ENCODE measurements at places on chromosomes 6 and 20.

- no peak for DNase-seq
- no peaks in the 10 kb centered on the region for H3K36me3 ChIP-seq
- H3K4me3 ChIP-seq, result no peak overlapping the region
- H3K27me3 ChIP-seq, result no peaks in the 10 kb centered on the region
Observed at GRCh38 chr6:135540207-135540840, 42.8 kb upstream of the AHI1 start.

DNA sequence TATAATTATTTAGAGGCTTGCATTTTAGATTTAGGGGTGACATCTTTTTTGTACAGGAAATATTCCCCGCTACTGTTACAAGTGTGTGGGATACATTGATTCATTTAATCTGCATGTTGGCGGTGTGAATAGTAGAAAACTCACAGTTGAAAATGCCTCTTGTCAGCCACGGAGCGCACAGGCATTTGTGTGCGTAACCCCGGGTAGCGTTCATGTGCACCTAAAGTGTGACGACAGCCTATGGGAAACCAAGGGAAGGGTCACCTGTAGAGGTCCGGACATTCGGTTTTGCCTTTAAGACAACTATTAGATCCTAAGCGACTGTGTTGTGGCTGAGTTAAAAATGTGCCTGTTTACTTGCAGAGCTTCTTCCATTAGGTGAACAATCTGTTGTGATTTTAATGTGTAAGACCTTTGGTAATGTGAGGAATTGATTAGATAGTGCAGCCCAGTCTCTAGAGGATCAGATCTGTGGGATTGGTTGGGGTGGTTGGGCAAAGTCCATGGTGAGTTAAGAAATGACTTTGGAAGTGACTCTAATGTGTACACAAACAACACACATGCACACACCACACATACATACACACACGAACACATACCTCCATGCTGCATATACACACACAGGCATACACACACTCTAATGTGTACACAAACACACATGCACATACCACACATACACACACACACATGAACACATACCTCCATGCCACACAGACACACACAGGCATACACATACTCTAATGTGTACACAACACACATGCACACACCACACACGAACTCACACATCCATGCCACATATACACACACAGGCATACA, 15.7 kb downstream of the ERMARD start:
- no peak overlapping the region for H3K4me3 ChIP-seq
- no peaks in the 10 kb centered on the region for H3K27me3 ChIP-seq
- H3K36me3 ChIP-seq, result peaks cover 80% of the 10 kb centered on the region
- H3K4me1 ChIP-seq, result no peaks in the 10 kb centered on the region
- H3K27ac ChIP-seq, result no peak overlapping the region

GRCh38 chr20:63309261-63310071, 16.5 kb downstream of the COL20A1 start:
- no peak for DNase-seq
- H3K4me3 ChIP-seq, result no peak overlapping the region
- peaks cover 55% of the 10 kb centered on the region for H3K27me3 ChIP-seq
- peaks cover 16% of the 10 kb centered on the region for H3K4me1 ChIP-seq
- H3K36me3 ChIP-seq, result no peaks in the 10 kb centered on the region

GRCh38 chr6:113924312-113924723, 46.6 kb downstream of the HDAC2 start:
- DNase-seq, result no peak
- no peaks in the 10 kb centered on the region for H3K36me3 ChIP-seq
- H3K27me3 ChIP-seq, result no peaks in the 10 kb centered on the region

- no peaks in the 10 kb centered on the region for H3K36me3 ChIP-seq
- peaks cover 26% of the 10 kb centered on the region for H3K4me1 ChIP-seq
- no peak overlapping the region for H3K4me3 ChIP-seq
- no peaks in the 10 kb centered on the region for H3K27me3 ChIP-seq
- H3K27ac ChIP-seq, result peak overlapping the region; percentile 59
Observed at GRCh38 chr6:43973357-43973756, 153.9 kb downstream of the MRPL14 start.

- no peak overlapping the region for H3K27ac ChIP-seq
- no peak overlapping the region for H3K4me3 ChIP-seq
- H3K27me3 ChIP-seq, result no peaks in the 10 kb centered on the region
Observed at GRCh38 chr20:38209736-38210405, 44.8 kb upstream of the TGM2 start.

DNA sequence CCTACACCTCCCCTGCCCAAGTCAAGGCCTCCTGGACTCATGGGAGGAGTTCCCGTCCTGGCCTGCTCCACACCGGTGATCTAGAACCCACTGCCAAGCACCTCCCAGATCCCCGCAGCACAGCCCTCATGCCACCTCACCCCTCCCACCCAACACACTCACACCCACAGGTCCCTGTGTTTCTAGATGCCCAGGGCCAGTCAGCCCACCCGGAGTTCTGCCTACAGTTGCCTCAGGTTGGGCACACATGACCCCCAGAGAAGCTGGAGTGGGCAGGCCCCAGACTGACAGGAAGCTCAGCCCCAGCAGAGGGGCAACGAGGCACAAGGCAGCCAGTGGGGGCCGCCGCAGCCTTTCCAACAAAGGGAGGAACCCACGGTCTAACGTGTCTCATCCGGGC, 29.6 kb downstream of the RRBP1 start:
- peaks cover 60% of the 10 kb centered on the region for H3K4me1 ChIP-seq
- DNase-seq, result no peak
- H3K4me3 ChIP-seq, result no peak overlapping the region
- H3K36me3 ChIP-seq, result peaks cover 27% of the 10 kb centered on the region

GRCh38 chr6:17589406-17590096, 10.6 kb upstream of the FAM8A1 start:
- H3K27ac ChIP-seq, result no peak overlapping the region
- no peaks in the 10 kb centered on the region for H3K36me3 ChIP-seq
- no peak overlapping the region for H3K4me3 ChIP-seq

DNA sequence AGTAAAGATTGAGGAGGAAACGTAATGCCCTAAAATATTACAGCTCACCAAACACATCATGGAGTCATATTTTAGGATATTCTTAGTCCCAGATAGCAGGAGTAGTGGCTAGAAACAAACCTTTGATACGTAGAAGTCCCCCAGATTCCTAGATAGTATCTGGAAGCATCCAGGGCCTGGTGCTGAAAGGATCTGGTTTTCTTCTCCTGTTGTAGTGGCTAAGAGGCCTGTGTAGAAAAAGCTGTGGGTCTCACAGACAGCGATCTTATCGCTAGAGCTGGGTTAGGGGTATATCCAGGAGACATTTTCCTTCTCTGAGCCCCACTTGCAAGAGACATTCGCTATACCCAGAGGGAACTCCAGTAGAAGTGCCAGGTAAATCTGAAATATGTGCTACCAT, 139.9 kb downstream of the KCNQ5 start:
- H3K4me3 ChIP-seq, result no peak overlapping the region
- H3K27ac ChIP-seq, result no peak overlapping the region
- DNase-seq, result no peak

GRCh38 chr6:73377225-73377624, 7.5 kb upstream of the OOEP start:
- no peaks in the 10 kb centered on the region for H3K4me1 ChIP-seq
- no peak overlapping the region for H3K27ac ChIP-seq
- no peak for DNase-seq
- no peak overlapping the region for H3K4me3 ChIP-seq
- no peaks in the 10 kb centered on the region for H3K27me3 ChIP-seq

- H3K36me3 ChIP-seq, result no peaks in the 10 kb centered on the region
- no peak for DNase-seq
- no peak overlapping the region for H3K27ac ChIP-seq
- H3K4me1 ChIP-seq, result peaks cover 15% of the 10 kb centered on the region
Observed at GRCh38 chr20:9395971-9396370, 118.4 kb upstream of the LAMP5 start.

- peaks cover 36% of the 10 kb centered on the region for H3K4me1 ChIP-seq
- DNase-seq, result no peak
- peak overlapping the region; percentile 85 for H3K4me3 ChIP-seq
Observed at GRCh38 chr6:30213667-30213956, 406 bp upstream of the TRIM26 start.

- H3K4me3 ChIP-seq, result no peak overlapping the region
- no peaks in the 10 kb centered on the region for H3K36me3 ChIP-seq
- DNase-seq, result no peak
- peaks cover 20% of the 10 kb centered on the region for H3K4me1 ChIP-seq
- no peaks in the 10 kb centered on the region for H3K27me3 ChIP-seq
Observed at GRCh38 chr6:166760288-166760687, 133.2 kb upstream of the RPS6KA2 start.

DNA sequence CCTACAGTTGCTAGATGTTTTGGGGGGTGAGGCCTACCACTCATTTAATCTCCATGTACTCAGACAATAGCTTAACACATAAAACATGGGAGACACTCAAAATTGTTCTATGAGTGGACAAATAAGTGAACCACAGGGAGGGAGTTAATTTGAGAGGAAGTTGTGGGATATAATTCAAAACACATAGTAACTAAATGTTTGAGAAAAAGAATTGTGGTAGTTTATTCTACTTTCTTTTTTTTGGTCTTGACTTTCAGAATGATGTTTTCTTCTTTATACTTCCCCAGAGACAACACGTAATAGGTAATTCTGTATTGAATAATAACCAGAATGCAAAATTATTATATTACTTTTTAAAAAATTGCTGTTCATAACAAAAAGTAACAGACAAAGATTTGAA, 453.8 kb downstream of the RFPL4B start:
- H3K4me3 ChIP-seq, result no peak overlapping the region
- H3K4me1 ChIP-seq, result no peaks in the 10 kb centered on the region
- H3K27ac ChIP-seq, result no peak overlapping the region
- no peak for DNase-seq
- H3K27me3 ChIP-seq, result no peaks in the 10 kb centered on the region

DNA sequence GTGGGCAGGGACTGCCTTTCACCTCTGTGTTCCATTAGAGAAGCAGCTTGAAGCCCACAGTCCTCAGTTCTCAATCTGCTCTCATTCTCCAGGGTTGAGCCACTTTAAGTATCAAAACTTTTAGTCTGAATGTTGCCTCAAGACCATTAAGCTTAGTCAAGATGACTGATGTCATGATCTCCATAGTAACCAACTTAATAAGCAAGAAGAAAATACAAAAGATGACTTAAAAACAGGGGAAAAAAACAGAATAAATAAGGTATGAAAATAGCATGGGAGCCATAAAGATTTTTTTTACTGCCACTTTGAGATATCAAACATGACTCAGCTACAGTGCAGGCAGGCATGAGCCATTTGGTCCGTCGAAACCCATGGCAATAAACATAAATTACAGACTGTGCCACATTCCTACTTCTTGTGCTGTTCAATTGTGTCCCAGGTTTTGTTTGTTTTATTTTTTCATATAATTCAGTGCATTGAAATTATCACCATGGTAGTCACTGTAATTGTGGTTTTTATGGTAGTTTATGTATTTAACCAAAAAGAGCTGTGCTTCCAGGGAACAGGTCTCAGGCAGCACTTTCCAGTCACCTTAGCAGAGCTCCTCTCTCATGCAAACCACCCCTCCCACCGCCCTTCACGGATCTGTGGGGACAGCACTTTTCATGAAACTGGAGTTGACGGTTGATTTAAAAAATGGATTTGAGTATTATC, 156.5 kb upstream of the INSM1 start:
- no peak for DNase-seq
- H3K4me3 ChIP-seq, result no peak overlapping the region
- no peaks in the 10 kb centered on the region for H3K36me3 ChIP-seq
- H3K27me3 ChIP-seq, result peaks cover 22% of the 10 kb centered on the region
- H3K27ac ChIP-seq, result no peak overlapping the region
- no peaks in the 10 kb centered on the region for H3K4me1 ChIP-seq

DNA sequence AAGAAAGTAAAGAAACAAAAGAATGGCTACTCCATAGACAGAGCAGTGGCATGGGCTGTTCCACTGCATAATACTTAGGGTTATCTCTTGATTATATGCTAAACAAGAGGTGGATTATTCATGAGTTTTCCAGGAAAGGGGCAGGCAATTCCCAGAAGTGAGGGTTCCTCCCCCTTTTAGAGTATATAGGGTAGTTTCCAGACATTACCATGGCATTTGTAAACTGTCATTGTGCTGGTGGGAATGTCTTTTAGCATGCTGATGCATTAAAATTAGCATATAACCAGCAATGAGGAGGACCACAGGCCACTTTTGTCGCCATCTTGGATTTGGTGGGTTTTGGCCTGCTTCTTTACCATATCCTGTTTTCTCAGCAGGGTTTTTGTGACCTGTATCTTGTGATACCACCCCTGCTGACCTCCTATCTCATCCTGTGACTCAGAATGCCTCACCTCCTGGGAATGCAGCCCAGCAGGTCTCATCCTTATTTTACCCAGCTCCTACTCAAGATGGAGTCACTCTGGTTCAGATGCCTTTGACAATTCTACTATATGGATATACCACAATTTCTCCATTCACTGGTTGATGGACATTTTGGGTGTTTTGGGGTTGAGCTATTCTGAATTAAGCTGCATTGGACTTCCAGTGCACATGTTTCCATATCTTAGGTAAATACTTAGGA, 280.6 kb downstream of the FARS2 start:
- H3K4me1 ChIP-seq, result peaks cover 5% of the 10 kb centered on the region
- H3K36me3 ChIP-seq, result no peaks in the 10 kb centered on the region
- no peaks in the 10 kb centered on the region for H3K27me3 ChIP-seq

- H3K27me3 ChIP-seq, result peaks cover 50% of the 10 kb centered on the region
- peak overlapping the region; percentile 23 for H3K4me3 ChIP-seq
- DNase-seq, result no peak
- H3K27ac ChIP-seq, result no peak overlapping the region
- H3K4me1 ChIP-seq, result peaks cover 14% of the 10 kb centered on the region
Observed at GRCh38 chr20:45098103-45098773, 2.7 kb downstream of the KCNS1 start.

DNA sequence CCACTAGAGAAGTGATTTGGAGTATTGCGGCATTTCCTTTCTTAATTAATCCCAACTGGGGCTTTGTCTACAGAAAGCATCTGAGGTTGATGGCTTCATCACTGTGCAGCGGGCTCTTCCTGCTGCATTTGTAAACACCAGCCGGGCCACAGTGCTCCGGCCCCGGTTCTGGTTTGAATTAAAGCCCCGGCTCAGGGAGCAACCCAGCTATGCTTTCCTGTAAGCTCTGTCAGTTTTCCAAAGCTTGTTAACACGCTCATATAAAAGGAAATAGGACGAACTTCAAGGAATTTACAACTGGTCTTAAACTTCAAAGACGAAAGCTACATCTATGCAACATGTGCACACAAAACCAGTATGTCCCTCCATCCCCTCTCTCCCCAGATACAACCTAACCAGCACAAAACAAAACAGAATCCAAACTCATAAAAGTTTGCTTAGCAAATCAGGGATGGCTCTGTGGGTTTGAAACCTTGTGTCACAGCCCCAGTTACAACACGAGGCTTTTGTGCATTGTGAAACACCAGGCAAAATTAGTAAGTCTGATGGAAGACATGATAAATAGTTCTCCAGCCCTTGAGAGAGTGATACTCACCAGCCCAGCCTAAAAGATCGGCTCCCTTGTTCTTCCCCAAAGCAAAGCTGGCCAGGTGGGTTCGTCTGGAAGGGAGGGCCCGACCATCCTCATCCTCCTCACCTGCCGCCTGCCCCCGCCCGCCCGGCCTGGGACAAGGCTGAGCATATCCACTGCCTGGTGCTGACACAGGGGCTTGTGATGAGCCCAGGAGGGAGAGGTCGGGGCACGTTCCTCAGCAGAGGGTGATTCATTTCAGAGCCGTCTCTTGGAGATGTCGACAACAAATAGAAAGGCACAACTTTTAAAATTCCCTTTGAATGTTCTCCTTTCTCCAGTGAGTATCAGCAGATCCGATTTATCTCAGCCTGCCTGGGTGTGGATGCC, 197.9 kb downstream of the TFAP2C start:
- no peaks in the 10 kb centered on the region for H3K4me1 ChIP-seq
- DNase-seq, result no peak
- peaks cover 22% of the 10 kb centered on the region for H3K27me3 ChIP-seq
- no peaks in the 10 kb centered on the region for H3K36me3 ChIP-seq

All from lower lobe of right lung (tissue), 2 donors.